HTR-8/SVneo (cell line): ENCODE measurements at places on chromosomes 4 and X.

DNA sequence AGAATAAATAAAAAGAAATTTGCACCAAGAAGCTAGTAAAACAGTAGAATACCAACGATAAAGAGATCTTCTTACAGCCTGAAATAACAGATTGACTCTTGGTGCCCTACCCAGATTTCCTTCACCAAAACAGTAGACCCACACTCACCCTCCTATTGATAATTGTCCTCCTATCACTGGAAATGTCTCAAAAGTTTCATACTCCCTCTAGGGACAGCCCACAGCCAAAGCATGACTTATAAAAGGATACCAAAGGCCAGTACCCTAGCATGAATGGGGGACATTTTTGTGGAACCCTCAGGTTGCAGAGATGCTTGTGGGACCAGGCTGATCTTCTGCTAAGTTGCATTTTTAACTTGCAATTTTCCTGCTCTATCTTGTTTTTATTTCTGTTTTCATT is 104.1 kb downstream of the INPP4B start:
- no peak for DNase-seq

DNA sequence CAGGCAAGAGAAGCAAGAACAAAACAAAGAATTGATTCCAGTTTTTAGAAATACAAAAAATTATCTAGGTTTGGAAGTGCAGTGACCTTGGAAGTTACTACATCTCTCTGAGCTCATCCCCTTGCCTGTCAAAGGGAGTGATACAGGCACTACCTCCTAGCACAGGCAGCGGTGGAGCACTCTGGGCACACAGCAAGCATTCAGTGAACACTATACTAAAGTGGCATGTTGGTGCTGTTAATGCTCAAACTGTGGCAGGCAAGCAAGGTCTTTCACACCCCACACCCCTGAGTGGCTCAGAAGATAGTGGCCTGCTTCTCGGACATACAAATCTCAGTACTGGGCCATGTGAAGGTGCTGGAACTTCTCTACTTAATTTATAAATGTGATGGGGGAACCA is 51.2 kb downstream of the DRD5 start:
- DNase-seq, result no peak

GRCh38 chr4:2415881-2416563 is 2.4 kb downstream of the ZFYVE28 start:
- DNase-seq, result no peak

DNA sequence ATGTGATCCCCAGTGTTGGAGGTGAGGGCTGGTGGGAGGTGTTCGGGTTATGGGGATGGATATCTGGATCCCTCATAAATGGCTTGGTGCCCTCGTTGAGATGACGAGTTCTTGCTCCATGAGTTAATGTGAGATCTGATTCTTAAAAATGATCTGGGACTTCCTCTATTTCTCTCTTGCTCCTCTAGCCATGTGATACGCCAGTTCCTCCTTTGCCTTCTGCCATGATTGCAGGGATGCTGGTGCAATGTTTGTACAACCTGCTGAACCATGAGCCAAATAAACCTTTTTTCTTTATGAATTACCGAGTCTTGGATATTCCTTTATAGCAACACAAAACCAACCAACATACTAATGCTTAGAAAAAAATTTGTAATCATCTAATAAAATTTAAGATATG is 56.6 kb downstream of the STAP1 start:
- no peak for DNase-seq

- no peak for DNase-seq
Measured at GRCh38 chr4:53800741-53801140, 209.5 kb upstream of the LNX1 start.

- no peak for DNase-seq
Measured at GRCh38 chr4:19300213-19300612, 951.5 kb upstream of the SLIT2 start.

DNA sequence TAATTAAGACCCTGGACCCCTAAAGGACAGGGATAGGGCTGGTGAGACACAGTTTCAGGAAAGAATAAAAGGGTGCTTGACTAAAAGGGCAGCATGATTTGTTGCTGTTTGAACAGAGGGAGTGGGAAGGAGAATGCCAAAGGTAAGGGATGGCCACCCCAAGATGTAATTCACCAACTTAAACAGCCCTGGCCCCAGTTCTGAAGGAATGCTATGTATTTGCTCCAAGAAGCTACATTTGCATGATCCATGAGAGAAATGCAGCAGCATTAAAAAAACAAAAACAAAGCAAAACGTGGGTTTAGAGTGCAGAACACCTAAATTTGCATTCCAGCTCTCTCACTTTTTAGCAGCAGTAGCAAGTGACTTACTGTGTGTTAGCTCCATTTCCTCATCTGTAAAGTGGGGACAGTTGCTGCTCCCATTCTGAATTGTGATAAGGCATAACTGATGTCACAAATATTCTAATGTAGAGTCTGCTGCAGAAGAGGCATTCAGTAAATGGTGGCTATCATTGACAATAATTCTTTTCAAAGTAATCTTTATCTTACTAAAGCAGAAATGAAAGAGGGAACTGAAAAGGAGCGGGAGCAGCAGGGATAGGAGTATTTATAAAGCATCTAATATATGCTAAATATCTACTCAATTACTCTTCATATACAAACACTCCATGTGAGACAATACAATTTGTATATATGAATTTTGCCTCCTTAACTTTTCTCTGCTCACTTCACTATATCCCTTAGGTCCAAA is 115.8 kb downstream of the PPARGC1A start:
- DNase-seq, result no peak

DNA sequence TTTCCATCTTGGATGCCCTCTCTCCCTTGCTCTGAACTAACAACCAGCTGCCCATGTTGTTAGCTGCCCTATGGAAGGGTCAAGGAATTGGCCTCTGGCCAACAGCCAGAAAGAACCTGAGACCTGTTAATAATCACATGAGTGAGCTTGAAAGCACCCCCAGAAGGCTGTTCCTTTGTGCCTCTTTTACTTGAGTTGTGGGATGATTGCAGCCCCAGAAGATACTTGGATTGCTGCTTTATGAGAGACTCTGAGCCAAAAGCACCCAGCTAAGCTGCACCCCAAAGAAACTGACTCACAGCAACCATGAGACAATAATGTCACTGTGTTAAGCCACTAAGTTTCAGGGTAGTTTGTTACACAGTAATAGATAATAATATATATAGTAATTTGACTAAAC is 73.3 kb downstream of the FRYL start:
- no peak for DNase-seq

GRCh38 chr4:25306518-25307057 is 6.0 kb upstream of the ZCCHC4 start:
- no peak for DNase-seq

GRCh38 chrX:6729626-6730025 is 194.7 kb upstream of the VCX3A start:
- DNase-seq, result no peak

- no peak for DNase-seq
Measured at GRCh38 chr4:83276299-83277040, 8.1 kb downstream of the COQ2 start.

- DNase-seq, result no peak
Measured at GRCh38 chr4:2932321-2932950, 30.8 kb downstream of the NOP14 start.

GRCh38 chrX:64169988-64170387 is 35.5 kb downstream of the AMER1 start:
- no peak for DNase-seq

DNA sequence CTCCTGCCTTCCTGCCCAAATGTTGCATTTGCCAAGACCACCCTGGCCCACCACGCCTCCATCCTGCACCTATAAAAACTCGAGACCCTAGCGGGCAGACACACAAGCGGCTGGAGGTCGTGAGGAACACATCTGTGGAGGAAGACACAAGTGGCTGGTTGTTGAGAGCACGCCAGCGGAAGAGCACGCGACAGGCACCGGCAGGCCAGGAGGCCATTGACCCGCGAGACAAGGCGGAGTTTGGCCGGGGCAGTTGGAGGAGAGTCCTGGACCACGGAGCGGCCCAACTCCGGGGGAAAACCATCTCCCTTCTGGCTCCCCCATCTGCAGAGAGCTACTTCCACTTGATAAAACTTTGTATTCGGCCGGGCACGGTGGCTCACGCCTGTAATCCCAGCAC is 115.2 kb upstream of the AGA start:
- DNase-seq, result no peak

GRCh38 chr4:179486570-179487335 is 2044.5 kb upstream of the AGA start:
- no peak for DNase-seq

GRCh38 chr4:20416800-20417199 is 165.1 kb downstream of the SLIT2 start:
- no peak for DNase-seq

- no peak for DNase-seq
Measured at GRCh38 chr4:159443975-159444374, 341.1 kb downstream of the RAPGEF2 start.

GRCh38 chr4:110975338-110975737 is 352.5 kb upstream of the PITX2 start:
- no peak for DNase-seq

DNA sequence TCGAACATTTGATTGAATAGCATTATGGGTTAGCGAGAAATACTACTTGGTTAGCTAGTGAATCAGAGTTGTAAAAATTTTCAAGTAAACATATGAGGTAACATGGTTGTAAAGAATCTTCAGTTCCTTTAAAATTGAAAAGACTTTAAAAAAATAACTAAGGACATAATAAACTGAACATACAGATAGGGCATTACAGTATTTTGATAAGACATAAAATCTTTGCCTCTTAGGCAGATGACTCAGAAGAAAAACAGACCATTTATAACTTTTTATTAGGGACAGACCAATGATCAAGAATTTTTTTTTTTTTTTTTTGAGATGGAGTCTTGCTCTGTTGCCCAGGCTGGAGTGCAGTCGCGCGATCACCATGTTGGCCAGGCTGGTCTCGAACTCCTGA is 43.1 kb downstream of the PNMA5 start:
- DNase-seq, result no peak

DNA sequence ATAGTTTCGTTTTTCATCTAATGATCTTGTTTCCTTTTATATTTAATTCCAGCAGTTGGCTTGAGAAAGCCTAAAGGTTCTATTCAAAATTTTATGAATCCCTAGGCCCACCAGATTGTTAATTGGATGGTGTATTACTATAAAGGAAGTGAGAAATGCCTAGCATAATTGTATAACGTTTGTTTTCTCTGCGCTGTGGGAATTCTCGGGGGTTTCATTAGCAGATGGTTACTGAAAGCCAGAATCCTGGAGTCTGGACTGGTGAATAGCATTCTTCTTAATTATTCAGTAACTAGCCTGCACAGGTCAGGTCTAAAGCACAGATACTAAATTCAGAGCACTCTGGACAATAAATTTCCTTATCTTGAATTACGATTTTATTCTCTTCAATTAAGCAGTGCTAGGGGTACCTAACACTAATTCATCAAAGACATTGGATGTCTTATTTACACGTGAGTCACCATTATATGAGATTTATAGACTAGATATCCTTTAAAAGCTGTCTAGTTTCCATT is 459.4 kb downstream of the DTHD1 start:
- no peak for DNase-seq

GRCh38 chr4:186078981-186079638 is 10.2 kb downstream of the TLR3 start:
- no peak for DNase-seq

GRCh38 chr4:98570151-98570797 is 88.1 kb downstream of the TSPAN5 start:
- DNase-seq, result no peak

DNA sequence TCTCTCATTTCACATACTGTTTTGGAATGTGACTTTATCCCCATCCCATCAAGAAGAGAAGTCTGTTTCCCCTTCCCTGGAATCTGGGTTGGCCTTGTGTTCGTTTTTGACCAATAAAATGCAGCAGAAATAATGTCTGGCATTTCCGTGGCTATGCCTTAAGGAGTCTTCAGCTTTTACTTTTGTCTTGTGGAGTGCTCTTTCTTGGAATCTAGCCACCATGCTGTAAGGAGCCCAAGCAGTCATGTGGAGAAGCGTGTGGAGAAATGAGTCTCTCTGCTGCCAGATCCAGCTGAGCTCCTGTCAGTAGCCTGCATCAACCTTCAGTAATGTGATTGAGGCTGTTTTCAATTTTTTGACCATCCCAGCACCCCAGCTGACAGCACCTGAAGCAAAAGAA is 84.4 kb upstream of the ARMCX2 start:
- no peak for DNase-seq

DNA sequence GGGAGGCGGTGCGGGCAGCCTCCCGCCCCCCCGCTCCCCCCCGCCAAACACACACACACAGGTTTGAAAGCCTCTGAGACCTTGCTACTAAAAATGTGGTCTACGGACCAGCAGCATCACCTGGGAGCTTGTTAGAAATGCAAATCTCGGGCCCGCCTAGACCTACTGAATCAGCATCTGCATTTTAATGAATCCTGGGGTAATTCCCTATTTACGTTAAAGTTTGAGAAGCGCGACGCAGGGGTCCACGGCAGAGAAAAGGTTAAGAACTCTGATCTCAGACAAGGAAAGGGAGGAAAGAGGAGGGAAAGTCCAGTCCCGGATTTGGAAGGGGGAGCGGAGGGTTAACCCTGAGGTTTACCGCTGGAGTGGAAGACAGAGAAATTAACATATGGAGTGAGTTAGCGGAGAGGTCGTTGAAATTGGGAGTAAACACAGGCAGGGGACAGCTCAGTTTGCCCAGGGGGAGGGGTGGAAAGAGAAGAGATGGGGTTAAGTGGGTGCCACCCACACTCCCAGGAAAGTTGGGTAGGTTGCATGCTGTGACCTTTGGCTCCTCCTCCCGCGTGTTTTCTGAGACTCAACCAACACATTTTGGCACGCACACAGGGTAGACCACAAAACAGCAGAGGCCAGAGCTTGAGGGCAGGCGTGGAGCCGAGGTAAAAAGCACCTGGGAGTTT is 483.6 kb downstream of the BCOR start:
- DNase-seq, result no peak

DNA sequence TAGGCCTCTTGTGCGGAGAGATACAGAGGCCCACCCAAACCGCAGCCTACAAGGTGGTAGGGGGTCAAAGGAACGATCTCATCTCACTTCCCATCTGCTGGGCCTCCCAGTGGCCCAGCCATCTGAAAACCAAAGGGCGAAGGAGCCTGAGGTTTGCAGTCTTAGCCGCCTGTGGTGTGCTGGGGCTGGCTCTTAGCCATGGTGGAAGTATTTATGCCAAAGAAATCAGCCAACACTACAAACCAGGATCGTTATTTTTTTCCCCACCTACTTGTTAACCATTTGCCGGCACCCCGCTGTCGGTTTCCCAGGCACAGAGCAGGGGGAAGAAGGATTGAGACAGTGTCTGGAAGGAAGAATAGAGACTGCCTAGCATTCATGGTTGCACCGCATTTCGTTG is 30.9 kb upstream of the CDKL5 start:
- no peak for DNase-seq

GRCh38 chr4:16503421-16504100 is 277.3 kb upstream of the TAPT1 start:
- no peak for DNase-seq

GRCh38 chrX:44937606-44938005 is 64.6 kb downstream of the KDM6A start:
- no peak for DNase-seq
